ENCODE measurements at places on chromosomes 5 and 9.
A peak's percentile ranks its signal among the peaks of the same experiment; 100 is the strongest.

- DNase-seq = peak; percentile 43
These were observed 82.6 kb downstream of the PBX3 start for GRCh38 chr9:125829743-125830142.

DNA sequence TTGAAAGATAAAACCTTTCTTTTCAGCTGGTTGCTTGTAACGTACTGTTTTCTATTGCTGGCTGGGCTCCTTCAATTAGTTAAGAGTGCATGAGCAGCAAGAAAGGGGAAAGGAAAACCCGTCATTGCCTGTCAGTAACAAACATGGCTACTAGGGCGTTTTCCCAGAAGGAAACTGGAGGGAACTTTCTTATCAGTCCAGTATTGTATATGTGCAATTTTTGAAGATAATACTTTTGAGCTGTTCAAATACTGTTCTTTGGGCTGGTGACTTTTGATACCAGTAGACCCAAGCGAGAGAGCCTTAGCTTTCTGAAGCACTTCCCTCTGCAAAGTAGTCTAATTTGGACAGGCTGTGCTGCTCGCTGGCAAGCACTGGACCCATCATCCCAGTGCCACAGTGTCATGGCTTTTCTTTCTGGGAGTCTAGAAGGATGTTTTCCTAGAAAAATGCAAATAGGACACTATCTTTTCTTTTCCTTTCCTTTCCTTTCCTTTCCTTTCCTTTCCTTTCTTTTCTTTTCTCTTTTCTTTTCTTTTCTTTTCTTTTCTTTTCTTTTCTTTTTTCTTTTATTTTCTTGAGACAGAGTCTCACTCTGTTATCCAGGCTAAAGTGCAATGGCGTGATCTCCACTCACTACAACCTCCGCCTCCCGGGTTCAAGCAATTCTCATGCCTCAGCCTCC, 149.9 kb upstream of the SMIM23 start:
- no peak for DNase-seq

DNA sequence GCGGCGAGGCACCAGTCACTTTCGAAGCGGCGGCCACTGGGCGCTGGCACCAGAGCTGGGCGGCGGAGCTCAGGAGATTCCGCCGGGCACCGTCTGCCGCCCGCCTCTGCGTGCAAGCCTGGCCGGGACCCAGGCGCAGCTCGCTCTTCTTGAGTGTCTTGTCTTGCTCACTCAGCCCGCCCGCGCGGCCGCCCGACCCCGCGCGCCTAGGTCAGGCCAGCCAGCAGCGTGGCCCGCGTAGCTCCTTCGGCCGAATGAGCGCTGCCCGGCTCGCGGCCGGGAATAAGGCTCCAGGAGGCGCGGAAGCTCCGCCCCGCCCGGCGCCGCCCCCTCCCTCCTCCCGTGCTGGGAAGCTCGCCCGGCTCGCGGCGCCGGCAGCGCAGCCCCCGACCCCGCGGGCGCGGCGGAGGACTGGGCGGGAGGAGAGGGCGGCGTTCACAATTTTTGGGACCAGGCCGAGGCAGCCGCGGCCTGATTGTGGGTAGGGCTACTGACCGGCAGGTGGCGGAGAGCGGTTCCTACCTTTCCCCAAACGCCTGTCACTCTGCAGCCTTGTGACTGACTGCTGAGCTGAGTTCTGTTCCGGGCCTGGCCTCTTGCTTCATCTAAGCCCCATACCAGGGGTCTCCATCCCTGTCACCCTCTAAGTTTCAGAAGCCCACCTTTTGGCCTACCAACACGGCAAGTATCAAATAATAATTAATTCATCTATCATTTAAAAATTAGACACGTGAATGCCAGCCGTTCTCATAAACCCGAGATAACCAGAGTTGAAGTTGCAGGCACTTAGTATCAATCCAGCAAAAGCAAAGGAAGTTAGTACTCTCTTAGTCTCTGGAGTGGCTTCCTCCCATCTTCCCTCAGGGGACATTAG, at the start of gene HBEGF:
TSS of gene HBEGF (minus strand) at position 256 of the 874 bp plus-strand sequence. CDS start 275 bp downstream, outside the sequence.
- peak; percentile 56 for DNase-seq

DNA sequence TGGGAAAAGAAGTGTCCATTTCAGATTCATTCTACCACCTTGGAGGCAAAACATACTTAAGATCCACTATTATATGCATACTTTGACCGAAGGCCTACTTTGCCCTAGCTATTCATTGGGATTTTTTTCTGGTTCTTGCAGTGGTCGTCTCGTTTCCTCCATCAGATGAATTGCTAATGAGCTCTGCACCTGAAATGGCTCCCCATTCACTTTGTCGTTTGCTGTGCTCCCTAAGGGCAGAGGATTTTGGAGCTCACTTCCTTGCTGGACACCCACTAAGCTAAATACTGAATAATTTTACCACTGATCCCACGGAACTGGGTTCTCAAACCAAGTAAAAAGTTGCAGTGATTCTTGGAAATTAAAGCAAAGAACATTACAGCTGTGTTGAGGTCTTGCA, 1.9 kb downstream of the KDM3B start:
- DNase-seq = no peak

DNA sequence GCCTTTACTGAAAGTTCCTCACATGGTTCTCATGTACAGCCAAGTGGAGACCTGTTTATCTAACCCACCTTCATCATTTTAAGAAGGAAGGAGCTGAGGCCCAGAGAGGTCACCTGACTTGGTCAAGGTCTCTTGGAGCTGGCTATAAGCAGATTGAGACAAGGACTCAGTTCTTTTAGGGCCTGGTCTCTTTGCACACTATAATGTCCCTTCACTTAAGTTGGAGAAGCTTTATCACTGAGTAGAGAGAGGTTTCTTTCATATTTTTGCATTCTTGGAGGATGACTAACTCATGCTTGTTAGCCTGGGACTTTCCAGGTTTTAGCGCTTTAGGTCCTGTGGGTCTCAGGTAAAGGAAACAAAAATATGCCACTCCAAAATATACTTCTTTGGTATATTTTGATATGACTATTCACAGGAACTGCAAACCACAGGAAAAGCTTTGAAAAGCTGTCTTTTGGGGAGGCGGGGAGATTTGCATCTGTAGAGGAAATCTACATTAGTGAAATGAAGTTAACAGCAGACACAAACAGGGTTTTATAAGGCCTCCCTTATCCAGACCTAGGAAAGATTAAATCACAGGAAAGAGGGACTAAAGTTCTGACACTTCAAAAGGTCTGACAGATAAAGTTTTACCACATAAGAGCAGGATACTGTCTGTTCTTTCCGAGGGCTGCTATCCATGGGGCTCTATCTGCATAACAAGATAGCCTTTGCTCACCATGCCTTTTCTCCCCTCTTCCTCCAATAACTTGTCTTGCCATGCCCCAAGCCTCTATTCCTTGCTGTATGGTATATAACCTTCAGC, 95.8 kb upstream of the ANKRD55 start:
- DNase-seq = peak; percentile 29

- DNase-seq = no peak
These were observed 82.2 kb upstream of the GABRP start for GRCh38 chr5:170701334-170701733.

DNA sequence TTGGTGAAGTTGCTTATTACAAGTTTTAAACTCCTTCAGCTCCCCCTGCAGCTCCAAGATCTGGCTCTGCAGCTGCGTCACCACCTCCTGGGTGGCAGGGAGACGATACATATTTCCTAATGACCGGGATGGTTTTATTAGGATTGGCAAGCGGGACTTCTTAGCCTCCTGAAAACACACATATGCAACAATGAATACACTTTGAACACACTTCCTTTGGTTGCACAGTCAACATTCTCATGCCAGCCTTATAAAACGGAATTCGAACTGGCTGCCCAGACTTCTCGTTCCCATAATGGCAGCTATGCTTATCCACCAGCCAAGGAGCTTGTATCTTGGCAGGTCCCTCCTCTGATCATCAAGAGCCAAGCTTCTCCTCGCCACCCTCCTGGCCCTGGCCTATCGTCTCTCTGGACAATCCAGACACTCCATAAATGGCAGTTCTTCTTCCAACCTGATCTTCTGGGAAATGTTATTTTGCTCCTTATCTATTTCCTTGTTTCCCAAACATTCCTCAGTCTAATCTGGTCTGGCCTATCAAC, 131.9 kb downstream of the CDK5RAP2 start:
- no peak for DNase-seq

- no peak for DNase-seq
These were observed 21.1 kb downstream of the RALGDS start for GRCh38 chr9:133099726-133100505.

GRCh38 chr9:35862328-35862727, 7.9 kb downstream of the OR13J1 start:
- DNase-seq = no peak

GRCh38 chr5:73485715-73486114, 12.5 kb upstream of the BTF3 start:
- no peak for DNase-seq

DNA sequence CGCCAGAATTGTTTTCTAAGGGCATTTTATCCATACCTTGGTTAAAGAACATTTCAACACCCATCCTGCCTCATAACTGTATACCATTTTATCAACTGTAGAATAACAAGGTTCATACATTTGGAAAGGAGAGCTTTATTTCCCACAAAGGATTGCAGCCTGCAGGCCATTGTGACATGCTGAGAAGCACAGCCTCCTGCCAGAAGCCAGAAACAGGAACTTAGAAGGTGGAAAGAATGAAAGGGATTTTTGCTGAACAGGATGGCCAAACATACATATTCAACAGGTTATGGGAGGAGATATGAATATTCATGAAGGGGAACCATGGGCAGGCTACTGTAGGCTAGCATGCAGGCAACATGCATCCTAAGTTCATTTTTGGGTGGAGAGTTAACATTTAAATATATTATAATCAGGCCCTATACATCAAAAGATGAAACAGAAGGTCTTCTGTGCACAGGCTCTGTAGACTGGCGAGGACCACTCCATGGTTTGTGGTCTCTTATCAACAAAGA, 59.9 kb upstream of the DIRAS2 start:
- DNase-seq = no peak

DNA sequence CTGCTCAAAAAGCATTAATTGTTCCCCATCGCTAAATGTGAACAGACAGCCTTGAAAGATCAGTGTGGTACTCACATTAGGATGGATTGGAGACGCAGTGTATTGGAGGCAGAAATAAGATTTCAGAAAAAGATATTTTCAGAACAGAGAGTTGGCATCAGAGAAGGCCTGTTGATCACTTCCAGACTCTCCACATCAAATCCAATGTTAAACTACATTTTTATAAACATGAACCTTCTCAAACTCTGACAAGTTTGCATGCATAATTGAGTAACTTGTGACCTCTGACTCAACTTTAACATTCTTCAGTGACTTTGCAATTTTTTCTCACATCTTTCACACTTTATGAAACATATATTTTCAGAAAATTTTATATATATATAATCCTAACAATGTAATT, 919.6 kb upstream of the SEMA6A start:
- no peak for DNase-seq

GRCh38 chr9:10172476-10172875, 440.3 kb downstream of the PTPRD start:
- DNase-seq = no peak

- DNase-seq = no peak
These were observed 108.9 kb downstream of the IZUMO3 start for GRCh38 chr9:24436761-24437160.

DNA sequence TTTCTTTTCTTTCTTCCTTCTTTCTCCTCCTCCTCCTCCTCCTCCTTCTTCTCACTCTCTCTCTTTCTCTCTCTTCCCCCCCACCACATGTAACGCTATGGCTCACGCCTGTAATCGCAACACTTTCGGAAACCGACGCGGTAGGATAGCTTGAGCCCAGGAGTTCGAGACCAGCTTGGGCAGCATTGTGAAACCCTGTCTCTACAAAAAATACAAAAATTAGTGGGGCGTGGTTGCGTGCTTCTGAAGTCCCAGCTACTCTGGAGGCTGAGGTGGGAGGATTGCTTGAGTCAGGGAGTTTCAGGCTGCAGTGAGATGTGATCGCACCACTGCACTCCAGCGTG, 736 bp upstream of the GLDC start:
- DNase-seq = peak; percentile 13

- no peak for DNase-seq
These were observed 67.4 kb downstream of the FBN2 start for GRCh38 chr5:128470663-128471062.

GRCh38 chr5:181255276-181255675, 5.7 kb downstream of the TRIM52 start:
- no peak for DNase-seq

DNA sequence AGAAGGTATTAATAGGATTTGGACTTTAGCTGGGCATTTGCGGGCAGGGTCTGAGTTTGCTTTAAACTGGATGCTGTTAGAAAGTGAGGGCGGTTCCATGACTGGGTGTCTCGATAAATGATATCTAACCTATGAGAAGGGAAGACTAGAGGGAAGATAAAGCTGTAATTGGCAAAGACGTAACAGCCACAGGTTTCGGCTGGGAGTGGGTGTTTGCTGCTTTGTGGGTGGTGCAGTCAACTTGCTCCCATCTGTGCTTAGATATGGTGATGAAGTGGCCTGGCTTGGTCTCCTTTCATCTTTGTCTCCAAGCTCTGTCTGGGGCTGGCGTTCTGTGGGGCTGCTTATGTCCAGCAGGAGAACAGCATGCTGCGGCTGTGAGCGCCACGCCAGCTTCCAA, 23.3 kb downstream of the OR2V1 start:
- no peak for DNase-seq

DNA sequence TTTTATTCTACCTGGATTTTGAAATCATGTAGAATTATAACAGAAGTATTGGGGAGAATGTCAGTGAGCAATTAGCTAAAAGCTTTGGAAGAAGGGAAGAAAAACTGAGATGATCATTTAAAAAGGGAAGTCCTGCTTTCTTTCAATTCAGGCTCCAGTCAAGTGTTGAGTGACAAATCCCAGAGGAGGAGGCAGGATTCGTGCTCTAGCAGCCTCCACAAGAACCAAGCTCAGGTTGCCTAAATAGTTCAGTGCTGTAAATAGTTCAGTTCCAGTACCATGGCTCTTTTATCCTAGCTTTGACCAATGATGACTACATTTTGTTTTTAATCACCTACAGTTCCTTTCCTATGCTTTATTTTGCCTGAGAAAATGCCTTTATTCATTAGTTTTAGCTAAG, 204.9 kb upstream of the NREP start:
- DNase-seq = no peak

- no peak for DNase-seq
These were observed 115.4 kb downstream of the OXCT1 start for GRCh38 chr5:41754857-41755256.

GRCh38 chr5:153552886-153553285, 62.4 kb downstream of the GRIA1 start:
- DNase-seq = no peak

GRCh38 chr5:112440031-112440430, 21.0 kb upstream of the EPB41L4A start:
- no peak for DNase-seq

DNA sequence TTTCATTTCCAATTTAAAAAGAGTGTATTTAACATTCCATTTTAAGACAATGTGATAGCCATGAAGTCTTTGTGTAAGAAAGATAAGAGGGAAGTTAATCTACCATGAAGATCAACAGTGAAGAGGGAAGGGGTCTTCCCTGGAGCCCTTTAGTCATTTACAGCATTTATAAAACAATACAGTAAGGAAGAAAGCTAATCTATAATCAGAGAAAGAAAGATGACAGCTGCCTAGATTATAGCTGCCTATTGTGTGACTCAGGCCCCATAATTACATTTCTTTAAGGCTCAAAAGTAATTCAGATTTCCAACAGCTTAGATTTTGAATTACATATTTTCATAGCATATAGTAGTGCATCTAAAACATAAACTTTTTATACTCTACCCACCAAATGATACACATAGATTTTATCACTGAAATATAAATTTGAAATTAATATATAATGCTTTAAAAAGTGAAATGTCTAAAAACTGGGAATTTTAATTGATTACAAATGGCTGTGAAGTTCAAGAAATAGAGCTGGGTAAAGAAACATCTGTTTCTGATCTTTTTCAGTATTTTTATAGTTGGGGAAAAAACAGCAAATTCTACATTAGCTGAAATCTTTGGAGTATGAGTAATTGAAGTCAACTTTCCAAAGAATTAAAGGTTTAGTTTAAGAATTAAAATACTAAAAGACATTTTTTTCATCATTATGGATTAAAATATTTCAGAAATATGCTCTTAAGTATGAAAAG, 89.6 kb downstream of the RIC1 start:
- no peak for DNase-seq

Data from stimulated activated CD4-positive, alpha-beta T cell treated with anti-CD3 and anti-CD28 coated beads, Interleukin-4, amount 100 ng/mL, for 1 hour (primary cell).